NCI-H1092 treated with DMSO at 0.1 percent for 48 hours (cell line): ENCODE measurements at places on chromosomes 3 and 15.
A peak's percentile ranks its signal among the peaks of the same experiment; 100 is the strongest.

DNA sequence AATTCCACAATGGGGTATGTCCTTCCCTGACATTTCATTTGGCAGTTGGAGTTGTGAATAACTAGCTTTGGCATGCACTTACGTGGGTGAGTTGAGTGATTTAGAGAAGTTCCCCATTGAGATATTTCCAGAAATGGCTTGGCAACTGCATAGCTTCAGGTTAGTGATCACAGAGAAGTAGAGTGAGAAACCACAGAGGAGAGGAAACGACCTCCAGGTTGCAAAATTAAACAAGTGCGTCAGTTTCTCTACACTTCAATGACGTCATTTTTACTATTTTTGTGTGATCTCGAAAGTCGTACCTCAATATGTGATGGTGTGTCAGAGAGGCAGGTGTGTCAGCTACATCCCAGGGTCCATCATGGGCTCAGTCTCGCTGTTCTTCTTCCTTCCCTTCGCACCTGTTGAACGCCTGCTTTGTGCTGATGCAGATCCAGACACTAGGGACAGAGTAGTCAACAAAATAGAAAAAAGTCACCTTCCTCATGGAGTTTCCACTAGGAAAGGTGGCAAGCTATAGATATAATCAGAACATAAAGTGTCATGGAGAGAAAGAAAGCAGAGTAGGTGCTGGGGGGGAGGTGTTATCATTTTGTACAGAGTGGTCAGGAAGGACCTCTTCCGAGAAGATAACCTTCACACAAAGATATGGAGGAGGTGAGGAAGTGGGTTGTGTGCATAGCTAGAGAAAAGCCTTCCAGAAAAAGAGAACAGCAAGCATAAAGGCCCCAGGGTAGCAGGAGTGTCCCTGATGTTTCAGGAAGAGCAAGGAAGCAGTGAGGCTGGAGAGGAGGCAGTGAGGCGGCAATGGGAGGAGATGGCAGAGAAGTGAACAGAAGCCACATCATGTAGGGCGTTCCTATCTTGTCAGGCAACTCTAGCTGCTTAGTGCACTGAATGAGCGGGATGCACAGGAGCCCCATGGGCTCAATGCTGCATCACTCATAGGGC, 75.6 kb downstream of the MCTP2 start:
- no peak for DNase-seq

DNA sequence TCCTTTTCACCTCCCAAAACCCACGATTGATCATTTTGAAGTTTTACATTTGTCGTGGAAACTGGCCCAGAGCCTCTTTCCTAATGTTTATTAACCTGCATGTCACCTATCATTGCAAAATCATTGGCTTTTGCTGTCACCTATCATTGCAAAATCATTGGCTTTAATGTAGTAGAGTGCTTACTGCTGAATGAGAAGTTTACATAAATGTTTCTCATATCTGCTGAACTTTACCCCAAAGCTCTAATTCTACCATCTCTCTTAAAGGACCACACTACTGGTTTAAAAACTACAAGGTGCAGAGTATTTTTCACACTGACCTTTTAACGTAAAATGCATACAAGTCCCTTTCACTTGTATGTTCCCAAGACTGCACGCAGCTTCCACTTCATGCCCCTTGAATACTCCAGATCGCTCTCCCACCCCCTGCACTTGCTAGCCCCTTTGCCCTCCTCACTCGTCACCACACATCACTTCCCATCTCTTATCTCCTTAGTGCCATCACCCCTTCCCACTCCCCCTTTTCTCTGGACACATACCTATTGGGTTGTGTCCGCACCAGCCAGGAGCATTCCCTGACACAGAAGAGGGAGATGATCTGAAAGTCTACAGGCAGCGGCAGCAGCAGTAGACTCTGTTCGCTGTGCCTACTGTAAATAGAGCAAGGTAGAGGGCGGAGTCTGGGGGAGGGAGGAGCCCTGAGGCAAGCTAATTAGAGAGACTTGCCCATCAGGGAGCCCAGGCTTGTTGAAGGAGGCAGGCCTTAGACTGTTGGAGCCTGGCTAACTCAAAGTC, 30.2 kb upstream of the ATOSA start:
- no peak for DNase-seq

GRCh38 chr3:39814007-39814406, 4.6 kb downstream of the MYRIP start:
- DNase-seq: peak; percentile 23

GRCh38 chr3:66353530-66353929, 132.7 kb downstream of the SLC25A26 start:
- no peak for DNase-seq

GRCh38 chr15:50150851-50151250, 31.1 kb upstream of the SLC27A2 start:
- DNase-seq: no peak

DNA sequence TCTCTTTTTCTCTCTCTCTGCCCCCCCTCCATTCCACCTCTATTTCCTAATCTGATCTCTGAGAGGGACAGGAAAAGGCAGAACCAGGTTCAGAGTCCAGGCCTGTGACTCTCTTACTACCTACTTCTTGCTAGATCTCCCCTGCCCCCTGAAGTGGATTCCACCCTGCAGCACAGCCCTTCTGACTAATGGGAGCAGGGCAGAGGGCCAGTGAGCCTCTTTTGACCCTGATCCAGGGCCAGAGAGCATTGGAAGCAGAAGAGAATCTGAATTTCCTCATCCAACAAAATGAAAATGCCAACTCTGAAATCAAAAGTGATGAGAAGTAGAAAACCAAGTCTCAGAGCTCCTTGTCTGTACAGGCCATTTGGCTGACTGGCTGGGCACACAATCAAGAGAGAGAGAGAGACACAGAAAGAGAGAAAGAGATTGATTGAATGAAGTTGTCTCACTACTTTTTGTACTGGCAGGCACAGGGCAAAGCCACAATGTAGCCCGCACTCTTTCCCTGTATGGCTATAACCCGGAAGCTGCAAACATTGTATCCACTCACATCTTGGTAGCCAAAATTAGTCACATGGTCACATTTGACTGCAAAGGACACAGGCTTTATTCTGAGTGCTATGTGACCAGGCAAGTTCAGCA, 31.6 kb upstream of the GLCE start:
- no peak for DNase-seq
